Activated T-cell treated with anti-CD3 and anti-CD28 coated beads for 1 hour (primary cell): ENCODE measurements at places on chromosomes 2 and 18.

- no peak for DNase-seq
Measured at GRCh38 chr2:27776097-27776496, 4.6 kb downstream of the MRPL33 start.

DNA sequence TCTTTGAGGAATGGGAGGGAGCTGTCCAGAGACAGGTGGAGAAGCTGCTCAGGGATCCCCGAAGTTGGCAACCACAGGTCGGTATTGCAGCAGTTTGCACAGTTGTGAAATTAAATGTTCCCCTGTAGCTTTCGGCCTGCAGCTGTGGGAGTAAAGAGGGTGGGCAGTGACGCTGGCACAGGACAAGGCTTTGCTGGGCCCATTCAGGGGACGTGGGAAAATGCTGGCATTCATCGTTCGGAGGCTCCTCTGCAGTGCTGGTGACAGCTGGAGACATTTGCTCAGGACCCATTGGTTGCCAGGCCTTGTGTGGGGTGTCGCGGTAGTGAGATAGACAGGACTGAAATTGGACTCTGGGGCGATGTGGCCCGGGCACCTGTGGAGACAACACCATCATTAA is 173.7 kb downstream of the MYCN start:
- DNase-seq = no peak

GRCh38 chr18:53426666-53427184 is 797.7 kb downstream of the MBD2 start:
- no peak for DNase-seq

DNA sequence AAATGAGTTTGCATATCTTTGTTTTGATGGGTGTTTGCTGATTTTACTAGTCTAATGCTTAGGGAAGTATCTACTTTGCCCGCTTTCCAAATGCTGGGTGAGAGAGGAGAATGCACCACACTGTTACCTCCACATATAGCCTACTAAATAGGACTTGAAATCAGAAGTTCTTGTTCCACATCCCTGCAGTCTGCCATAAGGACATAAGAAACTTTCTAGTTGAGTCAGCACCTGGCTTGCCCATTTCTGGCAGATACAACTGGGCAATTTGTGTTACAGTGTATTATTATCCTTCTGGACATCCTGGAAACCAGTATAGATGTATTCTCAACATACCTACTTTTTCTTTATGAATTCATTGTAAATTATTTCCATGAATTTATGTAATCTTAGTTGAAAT is 29.5 kb downstream of the ANXA4 start:
- no peak for DNase-seq

DNA sequence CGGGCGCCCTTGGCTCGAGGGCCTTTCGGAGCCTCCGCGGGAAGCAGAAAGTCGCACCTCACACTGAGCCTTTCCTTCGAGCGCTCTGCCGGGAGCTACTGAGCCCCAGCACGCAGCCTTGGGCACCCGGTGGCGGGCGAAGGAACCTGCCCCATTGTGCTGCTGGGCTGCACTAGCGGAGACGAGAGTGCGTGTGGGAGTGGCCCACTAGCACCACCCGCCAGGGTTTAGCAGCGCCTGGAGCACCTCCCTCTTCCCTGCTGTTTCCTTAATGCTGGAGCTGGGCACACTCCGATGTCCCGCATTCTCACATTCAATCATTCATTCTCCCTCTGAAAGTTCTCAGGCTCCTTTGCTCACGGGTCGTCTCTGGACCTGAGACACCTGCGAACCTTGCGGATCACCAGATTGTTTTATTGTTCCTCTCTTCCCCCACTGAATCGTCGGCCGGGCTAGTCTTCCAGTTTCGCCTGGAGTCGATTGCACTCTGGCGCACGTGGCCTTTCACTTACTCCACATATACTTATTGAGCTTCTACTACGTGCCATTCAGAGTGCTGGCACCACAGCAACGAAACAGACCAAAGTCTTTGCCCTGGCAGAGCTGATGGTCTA is 8.5 kb upstream of the PAX3 start:
- DNase-seq = no peak

GRCh38 chr2:180524499-180524898 is 455.9 kb upstream of the UBE2E3 start:
- DNase-seq = no peak

GRCh38 chr2:150538651-150539201 is 51.3 kb upstream of the RND3 start:
- no peak for DNase-seq

- no peak for DNase-seq
Measured at GRCh38 chr2:96528700-96529375, 7.7 kb upstream of the ARID5A start.

- no peak for DNase-seq
Measured at GRCh38 chr2:108288534-108289106, at the start of gene SULT1C2. SULT1C2 (plus strand) TSS chr2:108288895; CDS start chr2:108293668, 4,773 bp downstream.

GRCh38 chr18:49016648-49017539 is 66.1 kb upstream of the SMAD7 start:
- DNase-seq = no peak

GRCh38 chr2:23862716-23863426 is 64.1 kb downstream of the ATAD2B start:
- DNase-seq = no peak

DNA sequence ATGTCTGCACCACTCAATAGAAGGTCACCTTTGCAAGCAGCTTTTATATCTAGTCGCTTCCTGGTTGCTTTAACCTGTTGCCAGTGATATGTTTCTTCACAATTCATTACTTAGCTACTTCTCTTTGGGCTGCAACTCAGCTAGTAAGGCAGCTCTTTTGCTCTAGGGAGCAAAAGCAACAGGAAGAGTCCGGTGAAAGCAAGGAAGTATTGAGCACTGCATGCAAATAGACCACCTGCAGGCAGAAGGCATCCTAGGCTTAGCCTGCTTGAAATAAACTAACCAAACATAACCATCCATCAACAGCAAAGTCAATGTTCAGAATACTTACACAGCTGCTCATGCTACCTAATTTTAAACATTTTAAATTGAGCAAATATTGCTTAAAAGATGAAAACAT is 529.2 kb upstream of the LINC00305 start:
- no peak for DNase-seq

- no peak for DNase-seq
Measured at GRCh38 chr2:27714851-27715291, 51.2 kb downstream of the SLC4A1AP start.

- DNase-seq = no peak
Measured at GRCh38 chr2:224405412-224405811, 3.5 kb upstream of the FAM124B start.

DNA sequence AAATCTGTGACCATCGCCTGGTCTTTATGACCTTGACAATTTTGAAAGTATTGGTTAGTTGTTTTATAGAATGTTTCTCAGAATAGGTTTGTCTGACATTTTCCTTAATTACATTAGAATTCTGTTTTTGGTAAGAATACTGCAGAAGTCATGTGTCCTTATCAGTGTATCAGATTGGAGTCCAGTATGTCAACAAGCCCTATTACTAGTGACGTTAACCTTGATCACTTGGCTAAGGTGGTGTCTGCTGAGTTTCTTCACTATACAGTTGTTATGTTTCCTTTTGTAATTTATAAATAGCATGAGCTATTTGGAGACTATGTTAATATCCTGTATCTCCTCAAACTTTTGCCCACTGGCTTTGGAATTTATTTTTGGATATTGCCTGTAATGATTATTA is 10.8 kb upstream of the IL36G start:
- DNase-seq = no peak
